ENCODE measurements at places on chromosomes 5 and 9.

DNA sequence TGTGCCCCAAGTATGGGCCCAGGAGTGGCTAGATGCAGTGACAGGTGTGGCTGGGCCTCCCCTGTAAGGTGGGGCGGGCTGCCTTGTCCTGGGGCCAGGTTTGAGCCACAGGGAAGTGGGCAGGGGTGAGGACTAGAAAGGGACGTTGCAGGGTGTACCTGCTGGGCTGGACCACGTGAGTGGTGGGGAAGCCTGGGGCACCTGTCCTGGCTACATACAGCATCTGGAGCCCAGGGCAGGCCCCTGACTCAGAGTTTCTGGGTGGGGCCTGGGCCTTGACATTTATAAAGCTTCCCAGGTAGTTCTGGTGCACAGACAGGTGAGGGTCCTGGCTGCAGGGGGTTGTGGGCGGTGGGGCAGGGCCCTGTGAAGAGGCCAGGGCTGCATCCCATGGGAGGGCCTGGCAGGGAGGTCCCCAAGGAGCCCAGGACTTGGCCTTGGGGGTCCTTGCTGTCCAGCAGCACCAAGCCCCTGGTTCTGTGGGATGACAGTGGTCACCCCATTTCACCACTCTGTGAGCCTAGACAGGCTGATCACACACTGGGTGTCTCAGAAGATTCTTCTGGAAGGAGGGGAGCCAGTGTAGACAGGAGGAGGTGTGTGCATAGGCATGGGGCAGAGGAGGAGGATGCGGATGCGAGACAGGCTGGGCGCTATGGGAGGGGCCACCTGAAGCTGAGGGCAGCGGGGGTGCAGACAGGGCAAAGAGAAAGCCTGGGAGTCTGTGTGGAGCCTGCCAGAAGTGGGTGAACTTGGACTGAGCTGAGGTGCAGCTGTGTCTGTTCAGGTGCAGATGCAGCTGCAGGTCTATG, 94.0 kb downstream of the PHF2 start:
- no peak for DNase-seq

GRCh38 chr9:88816141-88816540, 175.1 kb upstream of the S1PR3 start:
- no peak for DNase-seq

- DNase-seq = no peak
These were observed 23.4 kb downstream of the PHF2 start for GRCh38 chr9:93599571-93600403.

GRCh38 chr5:3512361-3513095, 83.1 kb upstream of the IRX1 start:
- DNase-seq = no peak

DNA sequence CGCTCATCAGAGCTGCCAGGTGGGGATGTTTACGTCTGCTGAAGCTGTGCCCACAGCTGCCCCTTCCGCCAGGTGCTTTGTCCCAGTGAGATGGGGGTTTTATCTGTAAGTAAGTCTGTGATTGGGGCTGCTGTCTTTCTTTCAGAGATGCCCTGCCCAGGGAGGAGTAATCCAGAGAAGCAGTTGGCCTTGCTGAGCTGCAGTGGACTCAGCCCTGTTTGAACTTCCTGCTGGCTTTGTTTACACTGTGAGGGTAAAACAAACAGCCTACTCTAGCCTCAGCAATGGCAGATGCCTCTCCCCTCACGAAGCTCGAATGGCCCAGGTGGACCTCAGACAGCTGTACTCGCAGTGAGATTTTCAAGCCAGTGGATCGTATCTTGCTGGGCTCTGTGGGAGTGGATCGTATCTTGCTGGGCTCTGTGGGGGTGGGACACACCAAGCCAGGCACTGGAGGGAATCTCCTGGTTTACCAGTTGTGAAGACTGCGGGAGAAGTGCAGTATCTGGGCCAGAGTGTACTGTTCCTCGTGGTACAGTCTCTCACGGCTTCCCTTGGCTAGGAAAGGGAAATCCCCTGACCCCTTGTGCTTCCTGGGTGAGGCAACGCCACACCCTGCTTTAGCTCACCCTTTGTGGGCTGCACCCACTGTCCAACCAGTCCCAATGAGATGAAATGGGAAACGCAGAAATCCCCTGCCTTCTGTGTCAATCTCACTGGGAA, 530.1 kb upstream of the DMAC1 start:
- no peak for DNase-seq

GRCh38 chr5:38473008-38473407, 83.4 kb downstream of the LIFR start:
- no peak for DNase-seq

GRCh38 chr9:124285903-124286291, 28.1 kb downstream of the NEK6 start:
- peak; percentile 22 for DNase-seq

DNA sequence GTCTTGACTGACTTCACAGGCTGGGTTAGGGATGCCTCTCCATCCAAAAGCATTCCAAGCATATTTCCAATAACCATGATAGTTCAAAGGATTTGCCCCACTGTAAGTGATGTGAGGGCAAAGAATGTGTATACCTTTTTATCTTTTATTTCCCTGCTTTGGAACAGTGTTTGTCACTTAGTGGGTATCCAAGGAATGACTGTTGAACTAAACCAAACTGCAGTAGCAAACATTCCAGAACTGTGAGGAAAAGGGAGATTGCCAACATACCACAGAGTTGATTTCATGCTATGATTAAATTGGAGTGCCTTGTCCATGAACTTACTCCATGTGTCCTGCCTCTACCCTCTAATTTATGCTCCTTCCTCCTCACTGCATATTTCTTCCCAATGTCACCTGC, 400.0 kb downstream of the KIAA0825 start:
- no peak for DNase-seq

DNA sequence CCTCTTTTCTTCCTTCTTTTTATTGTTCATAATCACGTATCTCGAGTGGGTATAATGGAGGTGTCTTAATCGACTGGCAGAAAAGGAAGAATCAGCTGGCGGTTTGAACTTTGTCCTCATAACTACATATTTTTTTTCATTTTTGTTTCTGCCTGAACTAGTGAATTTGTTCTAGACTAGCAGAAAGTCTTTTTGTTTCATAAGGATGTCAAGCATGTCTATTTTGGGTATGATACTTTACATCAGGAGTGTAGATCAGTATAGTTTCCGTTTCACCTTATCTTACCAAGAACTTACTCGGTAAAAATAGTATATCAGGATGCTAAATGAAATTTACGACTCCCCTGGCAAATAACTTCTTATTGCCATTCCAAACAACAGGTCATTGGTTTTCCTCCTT, 278.9 kb downstream of the CHSY3 start:
- DNase-seq = no peak

DNA sequence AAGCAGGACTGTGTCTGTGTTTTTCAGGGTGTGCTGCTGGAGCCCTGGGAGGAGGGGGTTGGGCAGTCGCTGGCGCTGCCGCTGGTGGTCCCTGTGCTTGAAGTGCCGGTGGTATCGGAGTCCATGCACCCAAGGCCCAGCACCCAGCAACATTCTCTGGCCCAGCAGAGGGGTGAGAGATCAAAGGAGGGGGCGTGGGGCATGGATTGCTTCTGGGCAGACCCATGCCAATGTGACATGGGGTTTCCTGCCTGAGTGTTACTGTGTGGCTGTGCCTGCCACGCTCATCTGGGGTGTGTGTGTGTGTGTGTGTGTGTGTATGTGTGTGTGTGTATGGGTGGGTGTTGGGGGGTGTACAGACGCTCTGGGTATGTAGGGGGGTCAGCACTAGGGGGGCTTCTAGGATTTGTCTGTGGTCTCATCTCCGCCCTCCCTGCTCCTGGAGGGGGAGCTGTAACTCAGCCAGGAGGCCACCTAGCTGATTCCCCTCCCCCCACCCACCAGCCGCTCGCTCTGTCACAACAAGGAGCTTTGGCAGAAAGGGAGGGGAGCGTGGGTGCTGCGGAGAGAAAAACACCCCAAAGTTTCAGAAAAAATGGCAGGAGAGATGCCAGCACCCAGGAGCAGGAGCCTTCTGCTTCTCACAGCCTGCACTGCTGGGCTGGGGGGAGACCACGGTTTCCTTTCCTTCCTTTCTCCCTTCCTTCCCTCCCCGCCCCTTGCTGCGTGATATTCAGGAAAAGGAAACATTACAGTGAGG, 35.9 kb upstream of the HSPA9 start:
- DNase-seq = no peak

GRCh38 chr5:56011835-56012234, 17.1 kb upstream of the IL6ST start:
- no peak for DNase-seq

DNA sequence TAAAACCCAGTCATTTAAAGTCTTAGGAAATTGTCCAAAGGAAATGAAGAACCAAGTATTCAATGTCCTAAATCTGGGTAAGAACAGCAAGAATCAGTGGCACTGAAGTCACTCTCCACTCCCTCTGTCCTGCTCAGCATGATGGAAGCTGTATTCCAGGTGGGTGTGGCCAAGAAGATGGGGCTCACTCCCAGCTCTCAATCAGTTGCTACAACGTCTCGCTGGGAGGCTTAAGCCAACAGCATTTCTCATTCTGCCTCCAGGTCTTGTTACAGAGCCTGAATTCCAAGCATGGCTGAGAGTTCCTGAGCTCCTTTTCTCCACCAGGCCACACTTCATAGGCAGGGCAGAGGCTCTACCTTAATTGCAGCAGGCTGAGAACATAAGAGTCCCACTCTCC, 41.2 kb upstream of the TRIO start:
- DNase-seq = no peak

- no peak for DNase-seq
These were observed 34.2 kb downstream of the PRKACG start for GRCh38 chr9:68979538-68980314.

DNA sequence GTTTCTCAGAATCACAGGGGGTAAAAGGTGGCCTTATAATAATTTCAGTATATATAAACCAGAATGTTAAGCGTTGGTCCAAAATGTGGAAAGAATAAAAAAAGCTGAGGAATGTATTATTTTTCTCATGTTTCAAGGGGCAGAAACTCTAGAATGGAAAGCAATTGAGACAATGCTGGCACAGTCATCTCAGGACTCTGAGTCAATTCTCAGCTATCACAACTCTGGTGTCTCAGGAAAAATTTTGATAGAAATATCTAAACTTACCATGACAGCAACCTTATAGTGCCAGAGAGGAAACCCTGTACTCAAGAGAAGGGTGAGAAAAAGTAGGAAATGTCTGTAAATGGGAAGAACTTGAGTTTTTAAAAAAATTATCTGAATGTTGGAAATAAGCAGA, 1189.4 kb upstream of the NUDT12 start:
- DNase-seq = no peak

Measured in activated CD4-positive, CD25-positive, alpha-beta regulatory T cell (primary cell).